ENCODE measurements at places on chromosomes 11 and 22. TPM values are rescaled to one million over a fixed set of nuclear protein-coding genes. Genes with fewer than 3 reads are reported as not detected.

DNA sequence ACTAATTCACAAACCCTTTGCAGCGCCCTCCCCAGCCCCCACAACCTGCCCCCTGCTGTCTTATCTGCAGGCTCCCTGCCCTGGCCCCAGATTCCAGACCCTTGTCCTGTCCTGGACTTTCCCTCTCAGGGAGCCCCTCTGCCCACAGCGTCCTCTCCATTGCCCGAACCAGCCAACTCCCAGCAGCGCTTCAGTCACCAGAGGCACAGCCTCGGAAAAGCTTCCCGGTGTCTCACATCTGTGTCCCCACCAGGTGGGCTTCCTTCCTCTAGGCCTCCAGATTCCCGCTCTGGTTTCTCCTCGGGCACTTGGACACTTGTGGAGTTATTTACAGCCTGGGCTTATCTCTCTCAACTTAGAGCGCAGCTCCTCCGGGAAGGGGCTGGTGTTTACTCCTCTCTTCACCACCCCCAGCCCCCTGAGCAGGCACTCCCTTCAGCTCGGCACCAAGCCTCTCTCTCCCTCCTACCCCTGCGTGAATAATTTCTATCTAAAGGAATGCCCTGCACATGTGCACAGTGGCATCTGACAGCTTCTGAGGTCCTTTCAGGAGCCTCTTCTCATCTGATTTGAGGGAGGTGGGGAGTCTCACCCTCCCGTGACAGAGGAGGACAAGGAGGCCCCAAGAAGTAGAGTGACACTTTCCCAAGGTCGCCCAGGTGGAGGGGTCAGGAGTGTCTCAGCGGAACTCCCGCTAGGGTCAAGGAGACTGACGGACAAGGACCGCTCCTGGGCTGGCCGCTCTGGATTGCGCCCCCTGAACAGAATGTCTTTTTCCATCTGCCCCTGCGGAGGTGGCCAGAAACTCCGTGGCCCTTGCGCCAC is 838 bp downstream of the WNT11 start:
- no peak for DNase-seq

The RRP8 gene
- 25.8 TPM for total RNA-seq

DNA sequence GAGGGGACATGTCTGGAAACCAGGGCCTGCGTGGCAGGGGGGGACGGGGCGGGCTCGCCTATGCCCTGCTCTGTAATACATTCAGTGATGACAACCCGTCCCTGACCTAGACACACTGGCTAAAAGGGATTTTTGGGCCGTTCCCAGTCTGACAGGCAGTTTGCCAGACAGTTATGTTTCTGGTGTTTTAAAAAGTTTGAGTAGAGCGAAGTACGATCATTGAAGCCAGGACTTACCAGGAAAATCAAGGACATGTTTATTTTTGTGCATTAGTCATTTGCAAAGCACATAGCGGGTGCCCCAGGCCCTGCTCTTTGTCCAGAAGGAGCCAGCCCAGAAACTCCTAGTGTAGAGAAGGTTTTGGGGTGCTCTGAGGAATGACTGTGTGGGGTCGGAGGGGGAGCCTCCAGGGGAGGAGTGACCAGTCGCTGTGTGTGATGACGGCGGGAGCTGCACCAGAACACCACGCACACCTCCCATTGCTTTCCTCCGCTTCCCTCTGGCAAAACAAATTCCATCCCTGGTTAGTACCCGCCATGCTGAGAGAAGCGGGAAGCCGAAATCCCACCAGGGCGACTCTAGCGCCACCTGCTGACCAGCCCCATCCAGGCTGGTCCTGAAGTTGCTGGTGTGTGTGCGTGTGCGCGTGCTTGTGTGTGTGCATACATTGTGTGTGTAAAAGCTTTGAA is 50.8 kb downstream of the FBLN1 start:
- DNase-seq, result peak; percentile 76

DNA sequence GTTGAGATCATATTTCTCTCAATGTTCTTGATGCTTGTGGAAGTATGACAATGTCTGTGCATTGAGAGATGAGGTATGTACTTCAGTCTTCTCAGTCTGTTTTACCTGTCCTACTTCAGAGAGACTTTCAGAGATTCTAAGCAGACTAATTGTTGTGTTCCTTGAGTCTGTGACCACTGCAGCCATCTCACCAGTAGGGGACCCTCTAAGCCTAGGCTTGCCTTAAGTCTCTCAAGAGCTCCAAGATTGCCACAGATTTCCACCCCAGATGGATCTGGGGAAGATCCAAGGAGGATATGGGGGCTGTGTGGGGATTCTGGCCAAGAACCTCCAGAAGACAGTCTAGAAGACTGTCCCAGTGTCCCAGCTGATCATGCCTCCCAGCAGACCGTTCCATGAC is 179.9 kb upstream of the PLET1 start:
- DNase-seq, result no peak

The RASD2 gene
- 4.4 TPM for total RNA-seq

DNA sequence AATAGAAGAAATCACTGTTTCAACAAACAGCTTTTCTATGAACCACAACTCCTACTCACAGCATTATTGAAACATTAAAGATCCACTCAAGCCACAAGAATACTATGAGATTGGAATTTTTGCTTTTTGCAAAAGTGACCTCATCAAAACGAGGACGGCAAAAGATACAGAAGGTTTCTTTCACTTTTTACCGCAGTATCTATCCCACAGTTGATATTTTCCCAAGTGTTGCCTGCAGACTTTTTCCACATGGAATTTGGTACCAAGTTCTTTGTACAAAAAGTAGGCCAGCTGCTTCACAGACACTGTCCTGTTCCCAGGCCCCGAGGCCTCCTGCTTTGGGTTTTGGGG is 204.0 kb downstream of the TBC1D22A start:
- DNase-seq, result no peak

The PRG2 gene
- total RNA-seq, result 0.26 TPM

- peak; percentile 8 for DNase-seq
These were observed 52.7 kb downstream of the IGF2 start for GRCh38 chr11:2086239-2087040.

Measured in mucosa of gallbladder (tissue), 1 donor.